CD4-positive, alpha-beta memory T cell (primary cell): ENCODE measurements at places on chromosomes 4 and X.

GRCh38 chrX:48848847-48849246 is 13.4 kb upstream of the PCSK1N start:
- H3K27ac ChIP-seq = no peak overlapping the region
- H3K4me1 ChIP-seq = peaks cover 10% of the 10 kb centered on the region
- no peaks in the 10 kb centered on the region for H3K27me3 ChIP-seq
- H3K4me3 ChIP-seq = no peak overlapping the region
- peak; percentile 51 for DNase-seq

DNA sequence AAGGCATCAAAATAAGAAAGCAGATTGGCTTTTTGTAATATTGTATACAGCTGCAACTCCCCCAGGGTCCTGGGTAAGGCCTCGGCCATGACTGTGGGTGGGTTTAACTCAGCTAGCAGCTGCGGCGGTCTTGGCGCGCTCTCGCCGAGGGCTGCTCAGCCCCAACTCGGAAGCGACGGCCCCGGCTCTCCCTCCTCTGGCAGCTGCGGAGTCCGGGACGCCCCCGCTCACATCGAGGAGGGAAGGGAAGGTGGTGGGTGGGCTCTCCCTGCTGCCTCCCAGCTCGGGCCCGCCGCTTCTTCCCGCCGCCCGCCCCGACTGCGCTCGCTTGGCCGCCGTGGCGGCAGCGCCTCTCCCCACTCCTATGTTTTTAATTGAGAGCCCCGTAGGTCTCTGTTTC is 51.2 kb downstream of the GPR50 start:
- H3K36me3 ChIP-seq = no peaks in the 10 kb centered on the region
- no peaks in the 10 kb centered on the region for H3K27me3 ChIP-seq
- H3K27ac ChIP-seq = no peak overlapping the region
- no peaks in the 10 kb centered on the region for H3K4me1 ChIP-seq
- H3K4me3 ChIP-seq = no peak overlapping the region

DNA sequence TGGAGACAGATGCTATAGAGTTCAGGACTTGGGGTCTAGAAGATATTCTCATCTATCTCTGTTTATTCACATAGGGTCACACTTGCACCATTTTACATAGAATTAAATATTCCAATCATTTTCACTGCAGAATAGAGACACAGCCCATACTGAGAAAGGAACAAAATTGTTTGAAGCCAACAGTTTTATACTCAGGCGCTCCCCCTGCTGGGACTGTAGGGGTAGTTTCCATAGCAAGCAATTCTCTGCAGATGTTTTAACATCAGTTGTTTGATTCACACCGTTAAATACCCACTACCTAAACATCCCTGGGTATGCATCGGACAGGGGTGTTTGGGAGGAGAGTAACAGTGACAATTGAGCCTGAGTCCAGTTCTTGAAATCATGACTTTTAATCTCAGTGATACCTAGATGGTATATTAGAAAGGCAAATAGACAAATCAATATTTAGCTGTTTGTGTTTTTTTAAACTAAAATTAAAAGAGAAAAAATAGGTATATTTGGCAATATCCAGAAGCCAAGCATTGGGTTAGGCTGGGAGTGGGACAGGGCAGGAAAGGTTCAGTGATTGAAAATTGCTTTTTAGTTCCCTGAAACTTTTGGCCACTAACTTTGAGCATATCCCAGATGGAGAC is 33.8 kb downstream of the LONRF3 start:
- H3K27ac ChIP-seq = no peak overlapping the region
- H3K4me3 ChIP-seq = no peak overlapping the region
- no peaks in the 10 kb centered on the region for H3K4me1 ChIP-seq
- peak; percentile 30 for DNase-seq

GRCh38 chrX:14899607-14900006 is 26.4 kb downstream of the MOSPD2 start:
- no peak overlapping the region for H3K27ac ChIP-seq
- no peak overlapping the region for H3K4me3 ChIP-seq
- no peaks in the 10 kb centered on the region for H3K36me3 ChIP-seq
- no peaks in the 10 kb centered on the region for H3K4me1 ChIP-seq
